ENCODE measurements at places on chromosomes 7 and 10.

DNA sequence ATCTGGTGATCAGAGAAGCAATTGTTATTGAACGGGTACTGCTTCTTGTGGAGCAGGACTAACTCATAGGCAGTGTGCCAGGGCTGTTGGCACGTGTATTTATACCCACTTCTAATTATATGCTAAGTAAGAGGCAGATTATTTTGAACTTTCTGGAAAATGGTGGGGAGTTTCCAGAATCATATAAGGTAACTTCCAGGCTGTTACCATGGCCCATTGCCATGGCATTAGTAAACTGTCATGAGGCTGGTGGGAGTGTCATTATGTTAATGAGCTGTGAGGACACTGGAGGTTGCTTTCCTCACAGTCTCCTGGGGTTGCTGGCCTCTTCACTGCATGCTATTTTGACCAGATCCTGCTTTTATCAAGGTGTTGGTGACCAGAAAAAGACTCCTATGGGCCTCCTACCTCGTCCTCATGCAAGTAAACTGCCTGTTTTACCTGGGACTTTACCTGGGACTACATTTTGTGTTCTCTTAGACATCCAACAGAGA, 122.6 kb downstream of the KCND2 start:
- DNase-seq, result no peak

- no peak for DNase-seq
Measured at GRCh38 chr7:107773027-107773426, 29.1 kb downstream of the CBLL1 start.

GRCh38 chr10:74925708-74926107, 99.3 kb downstream of the KAT6B start:
- DNase-seq, result no peak

DNA sequence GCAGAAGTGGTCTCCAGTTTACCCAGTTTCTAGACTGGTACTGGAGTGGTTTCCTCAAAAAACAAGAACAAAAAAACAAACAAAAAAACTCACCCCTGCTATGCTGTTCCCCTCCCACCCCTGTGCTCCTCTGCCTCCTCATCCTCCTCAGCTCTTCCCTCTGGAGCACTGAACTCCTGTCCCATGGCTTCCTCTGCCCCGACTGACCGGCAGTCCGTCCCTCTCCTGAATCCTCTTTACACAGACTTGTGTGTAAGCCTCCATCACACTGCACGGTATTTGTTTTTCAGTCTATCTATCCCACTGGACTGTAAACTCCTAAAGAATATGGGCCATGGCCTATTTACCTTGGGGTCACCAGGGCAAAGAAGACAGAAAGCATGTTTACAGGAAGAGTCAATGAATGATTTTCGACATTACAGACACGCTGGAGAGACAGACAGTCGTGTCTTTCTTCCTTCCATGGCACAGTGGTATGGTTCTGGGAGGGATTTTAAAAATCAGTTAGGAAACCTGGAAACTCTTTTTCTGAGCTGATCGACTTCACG, 265.3 kb downstream of the GLI3 start:
- DNase-seq, result no peak

DNA sequence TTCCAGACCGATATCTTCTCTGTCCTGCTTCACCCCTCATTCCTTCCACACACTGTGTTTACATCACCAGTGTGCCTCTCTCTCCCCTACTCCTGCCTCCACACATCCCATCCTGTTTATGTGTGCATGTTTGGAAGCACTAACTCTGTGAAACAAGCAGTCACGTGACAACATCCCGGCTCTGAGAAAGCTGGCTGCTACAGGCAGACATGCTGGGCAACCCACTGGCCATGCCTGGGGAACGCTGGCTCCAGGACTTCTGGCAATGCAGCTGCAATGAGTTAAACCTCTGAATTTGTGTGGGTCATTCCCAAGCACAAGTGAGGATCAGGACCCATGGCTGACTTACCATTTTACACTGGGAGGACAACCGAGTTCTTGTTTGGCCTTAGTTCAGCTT, 74.0 kb downstream of the WNT2 start:
- DNase-seq, result no peak

DNA sequence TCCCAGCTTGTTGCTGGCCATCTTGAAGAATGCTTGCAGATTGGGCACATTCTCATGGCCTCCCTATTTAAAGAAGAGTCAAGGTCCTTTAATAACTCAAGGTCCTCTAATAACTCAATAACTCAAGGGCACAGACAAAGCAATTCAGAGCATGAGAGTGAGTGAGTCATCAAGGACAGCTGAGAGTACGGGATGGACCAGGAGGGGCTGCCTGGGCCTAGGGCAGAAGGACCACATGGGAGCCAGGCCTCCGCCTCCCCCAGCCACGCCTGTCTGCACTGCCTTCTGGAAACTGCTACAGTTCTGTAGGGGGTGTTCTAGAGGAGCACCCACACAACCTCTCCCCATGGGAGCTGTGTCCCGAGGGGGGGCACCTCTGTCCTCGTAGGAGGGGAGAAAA, 48.9 kb downstream of the ZNF503 start:
- DNase-seq, result no peak

- DNase-seq, result no peak
Measured at GRCh38 chr10:114228156-114228555, 10.9 kb upstream of the VWA2 start.

- DNase-seq, result no peak
Measured at GRCh38 chr7:37083311-37084096, 359.2 kb upstream of the AOAH start.

DNA sequence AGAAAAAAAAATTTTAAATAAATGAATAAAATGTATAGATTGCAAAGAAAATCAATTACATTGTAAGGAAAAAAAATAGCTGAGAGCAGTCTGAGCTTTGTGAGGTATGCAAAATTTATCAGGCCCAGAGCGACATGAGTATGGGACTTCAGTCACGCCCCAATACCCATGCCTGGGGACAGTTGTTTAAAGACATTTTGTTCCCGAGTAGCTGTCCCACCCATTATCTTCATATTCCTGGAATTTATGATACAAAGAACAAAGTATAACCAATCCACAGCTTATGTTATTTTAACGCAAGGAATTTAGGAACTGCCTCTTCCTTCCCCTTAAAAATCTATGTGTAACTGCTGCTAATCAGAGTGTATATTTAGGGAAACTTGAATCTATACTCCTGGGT, 1.6 kb upstream of the PON2 start:
- DNase-seq, result no peak

GRCh38 chr10:115696747-115697146, 576.3 kb downstream of the GFRA1 start:
- no peak for DNase-seq

DNA sequence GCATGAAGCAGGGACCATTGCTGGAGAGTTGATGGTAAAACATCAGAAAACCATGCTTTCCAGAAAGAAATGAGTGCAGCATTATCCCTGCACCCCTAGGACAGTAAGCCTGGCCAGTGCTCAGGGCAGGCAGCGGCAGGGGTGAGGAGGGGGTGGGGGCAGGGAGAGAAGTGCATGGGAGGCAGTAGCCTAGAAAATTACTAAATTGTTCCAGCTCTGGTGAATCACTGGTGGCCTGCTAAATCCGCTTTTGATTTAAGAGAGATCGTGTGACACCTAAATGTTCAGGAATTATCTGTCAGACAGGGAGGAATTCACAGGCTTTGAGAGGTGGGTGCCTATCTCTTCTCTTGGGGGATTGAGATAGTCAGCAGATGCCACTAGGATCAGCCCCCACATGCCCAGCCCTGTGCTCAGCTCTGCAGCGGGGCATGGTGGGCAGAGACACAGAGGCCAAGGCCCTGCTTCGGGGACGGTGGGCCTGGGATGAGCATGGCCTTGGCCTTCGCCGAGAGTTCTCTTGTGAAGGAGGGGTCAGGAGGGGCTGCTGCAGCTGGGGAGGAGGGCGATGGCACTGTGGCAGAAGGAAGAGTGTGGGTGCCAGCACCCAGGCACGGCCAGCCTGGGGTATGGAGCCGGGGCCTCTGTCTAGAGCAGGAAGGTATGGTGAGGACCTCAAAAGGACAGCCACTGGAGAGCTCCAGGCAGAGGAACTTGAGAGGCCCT, 5.0 kb upstream of the AQP1 start:
- DNase-seq, result no peak

DNA sequence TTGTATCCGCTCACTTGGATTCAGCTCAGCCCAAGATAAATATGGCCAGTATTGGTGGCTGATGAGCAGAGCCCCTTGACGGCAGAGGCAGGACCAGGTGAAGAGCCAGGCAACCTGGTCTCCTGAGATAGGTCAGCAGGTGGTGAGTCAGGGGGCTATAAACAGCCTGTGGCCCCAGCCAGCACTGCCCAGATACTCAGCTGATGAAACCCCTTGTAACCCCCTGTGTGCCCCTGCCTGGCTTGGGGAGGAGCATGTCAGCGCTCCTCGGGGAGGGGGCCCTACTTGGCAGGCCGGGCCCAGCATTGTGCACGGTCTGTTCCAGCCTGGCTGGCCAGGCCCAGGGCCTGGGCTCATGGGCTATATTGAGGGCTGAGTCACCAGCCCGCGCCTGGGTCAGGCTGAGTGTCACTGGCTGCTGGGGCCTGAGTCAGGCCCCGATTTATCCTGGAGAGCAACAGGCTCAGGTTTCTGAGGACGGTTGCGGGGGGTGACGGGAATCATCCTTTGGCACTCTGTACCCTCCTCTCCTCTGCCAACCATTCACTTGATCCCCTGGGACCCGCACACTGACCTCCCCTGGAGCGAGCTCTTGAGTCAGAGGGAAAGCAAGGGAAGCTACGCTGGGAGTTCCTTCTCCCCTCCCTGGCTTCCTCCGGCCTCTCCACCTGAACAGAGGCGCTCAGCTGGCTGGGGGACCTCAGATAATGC, 2.8 kb upstream of the FLNC start:
- no peak for DNase-seq

- no peak for DNase-seq
Measured at GRCh38 chr10:51427758-51428157, 271.6 kb downstream of the CSTF2T start.

DNA sequence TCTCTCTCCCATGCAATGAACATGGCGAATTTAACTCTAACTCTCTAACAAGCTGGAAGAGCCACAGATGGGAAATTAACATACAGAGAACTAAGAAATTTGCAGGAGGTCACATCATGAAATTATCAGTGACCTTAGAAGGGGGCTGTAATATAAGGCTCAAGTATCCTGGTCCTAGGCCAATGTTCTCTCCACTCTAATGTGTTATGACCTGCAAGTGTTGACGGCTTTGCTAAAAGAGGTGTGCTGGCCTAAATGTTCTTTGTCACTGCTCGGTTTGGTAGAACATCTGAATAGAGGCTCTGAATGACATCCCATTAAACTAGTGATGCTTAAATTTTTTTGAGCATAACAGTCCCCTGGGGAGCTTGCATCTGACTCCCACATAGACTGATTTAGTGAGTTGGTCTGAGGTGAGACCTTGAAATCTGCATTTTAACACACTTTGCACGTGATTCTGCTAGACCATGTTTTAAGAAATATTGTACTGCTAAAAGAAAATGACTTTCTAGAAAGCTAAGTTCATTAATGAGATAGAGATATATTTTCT, 129.3 kb downstream of the GFRA1 start:
- DNase-seq, result no peak

GRCh38 chr7:114530057-114530611, 115.5 kb downstream of the FOXP2 start:
- DNase-seq, result no peak

- no peak for DNase-seq
Measured at GRCh38 chr7:17401791-17402627, 103.6 kb downstream of the AHR start.

GRCh38 chr7:121278120-121279021, 50.4 kb upstream of the WNT16 start:
- DNase-seq, result no peak

DNA sequence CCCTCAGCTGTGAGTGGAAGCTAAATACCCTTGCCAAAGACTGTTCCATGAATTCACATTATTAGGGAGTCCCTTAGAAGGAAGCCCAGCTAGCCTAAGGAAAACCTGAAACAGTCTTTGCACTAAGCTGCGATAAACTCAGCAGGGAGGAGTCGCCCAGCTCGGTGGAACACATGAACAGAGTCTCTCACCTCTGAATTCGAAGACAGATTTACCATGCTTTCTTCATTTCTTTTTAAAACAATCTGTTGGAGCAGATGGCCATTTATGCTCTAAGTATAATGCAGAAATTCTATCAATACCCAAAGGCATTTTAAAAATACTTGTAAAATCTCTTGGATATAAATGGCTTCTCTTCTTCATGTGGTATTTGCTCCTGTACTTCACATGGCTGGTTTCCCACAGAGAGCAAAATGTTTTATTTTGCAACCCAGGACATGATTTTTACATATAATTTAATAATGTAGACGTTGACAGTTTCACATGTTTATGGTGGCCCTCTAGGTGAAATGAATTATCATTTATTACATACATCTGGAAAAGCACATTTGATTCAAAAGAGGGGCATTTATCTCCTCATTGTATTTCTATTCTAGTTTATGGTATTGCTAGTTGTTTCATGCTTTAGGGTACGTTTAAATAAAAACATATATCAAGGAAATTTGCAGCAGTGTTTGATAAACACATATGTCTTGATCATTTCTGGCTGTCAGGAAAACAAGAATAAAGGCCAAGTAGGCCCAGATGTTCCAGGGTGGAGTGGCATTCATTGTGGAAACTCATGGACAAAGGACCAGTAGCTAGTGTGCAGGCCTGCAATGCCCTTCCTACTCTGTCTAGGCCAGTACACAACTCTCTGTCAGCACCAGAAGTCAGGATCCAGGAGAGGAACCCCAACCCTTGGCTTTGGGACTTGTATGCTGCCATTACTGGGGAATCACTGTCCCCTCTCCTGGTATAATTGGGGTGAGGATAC, 52.2 kb downstream of the LRGUK start:
- DNase-seq, result no peak

GRCh38 chr7:55552320-55553023, 19.8 kb downstream of the VOPP1 start:
- no peak for DNase-seq

- no peak for DNase-seq
Measured at GRCh38 chr7:141456298-141456697, 94.9 kb upstream of the AGK start.

GRCh38 chr7:12092499-12093130, 118.5 kb upstream of the TMEM106B start:
- DNase-seq, result no peak

GRCh38 chr7:126809188-126809587, 443.6 kb downstream of the GRM8 start:
- DNase-seq, result no peak

GRCh38 chr7:115475206-115475605, 553.3 kb downstream of the MDFIC start:
- DNase-seq, result no peak
